ENCODE measurements at places on chromosomes 6 and 20. TPM values are rescaled to one million over a fixed set of nuclear protein-coding genes. Genes with fewer than 3 reads are reported as not detected.

FKBP1C gene
- total RNA-seq = 1.5 TPM

CNBD2 gene
- 3.6 TPM for total RNA-seq

PCSK2 gene
- not detected for total RNA-seq

SOX18 gene
- not detected for total RNA-seq

HLA-DRB5 gene
- 0.52 TPM for total RNA-seq

DNA sequence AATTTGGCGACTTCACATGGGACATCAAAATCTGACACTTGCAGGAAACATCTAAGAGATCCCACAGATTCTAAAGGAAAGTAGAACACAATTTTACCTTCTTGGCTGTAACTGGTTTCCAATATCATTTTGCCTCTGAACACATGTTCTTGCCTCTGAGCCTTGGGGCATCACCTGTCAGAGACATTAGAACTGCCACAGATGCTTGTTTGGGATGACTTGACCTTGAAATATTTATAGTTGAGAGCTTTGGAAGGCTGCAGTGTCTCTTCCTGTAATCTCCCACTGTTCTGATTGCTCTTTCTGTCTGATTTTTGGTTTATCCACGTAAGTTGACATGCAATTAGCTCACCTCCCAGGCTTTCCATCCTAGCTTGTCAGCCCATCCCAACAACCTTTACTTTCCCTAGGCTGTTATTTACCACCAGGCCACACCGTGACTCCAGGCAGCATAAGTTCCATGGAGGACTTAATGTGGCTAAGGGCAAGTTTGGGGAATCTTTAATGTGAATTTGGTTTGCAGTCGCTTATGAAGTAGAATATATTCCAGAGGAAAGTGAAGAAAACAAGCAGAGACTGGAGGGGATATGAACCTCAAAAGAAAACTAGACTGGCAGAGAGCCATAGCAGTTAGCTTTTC, 256.5 kb upstream of the RIN2 start:
- DNase-seq = no peak
- no peaks in the 10 kb centered on the region for H3K27me3 ChIP-seq
- peaks cover 5% of the 10 kb centered on the region for H3K4me1 ChIP-seq

GRCh38 chr6:18055714-18056382, 66.6 kb downstream of the NHLRC1 start:
- no peaks in the 10 kb centered on the region for H3K4me1 ChIP-seq
- DNase-seq = no peak
- no peaks in the 10 kb centered on the region for H3K36me3 ChIP-seq
- H3K27me3 ChIP-seq = peaks cover 15% of the 10 kb centered on the region
- H3K27ac ChIP-seq = no peak overlapping the region
- no peak overlapping the region for H3K4me3 ChIP-seq

GRCh38 chr6:14857501-14857900, 388.4 kb upstream of the JARID2 start:
- peaks cover 3% of the 10 kb centered on the region for H3K36me3 ChIP-seq
- peaks cover 40% of the 10 kb centered on the region for H3K4me1 ChIP-seq
- H3K27ac ChIP-seq = peak overlapping the region; percentile 92
- H3K27me3 ChIP-seq = no peaks in the 10 kb centered on the region

- peak within 1 kb of the TSS; percentile 84 for H3K4me3 ChIP-seq
- H3K4me1 ChIP-seq = peaks cover 14% of the 10 kb centered on the region
- no peaks in the 10 kb centered on the region for H3K36me3 ChIP-seq
- H3K27ac ChIP-seq = peak within 1 kb of the TSS; percentile 67
- peaks cover 25% of the 10 kb centered on the region for H3K27me3 ChIP-seq
- peak; percentile 37 for DNase-seq
Measured at GRCh38 chr6:110357664-110358552, at the start of gene METTL24. Gene METTL24, minus strand, starts transcription at chr6:110358349. Its CDS starts 77 bp downstream, at chr6:110358272.

DNA sequence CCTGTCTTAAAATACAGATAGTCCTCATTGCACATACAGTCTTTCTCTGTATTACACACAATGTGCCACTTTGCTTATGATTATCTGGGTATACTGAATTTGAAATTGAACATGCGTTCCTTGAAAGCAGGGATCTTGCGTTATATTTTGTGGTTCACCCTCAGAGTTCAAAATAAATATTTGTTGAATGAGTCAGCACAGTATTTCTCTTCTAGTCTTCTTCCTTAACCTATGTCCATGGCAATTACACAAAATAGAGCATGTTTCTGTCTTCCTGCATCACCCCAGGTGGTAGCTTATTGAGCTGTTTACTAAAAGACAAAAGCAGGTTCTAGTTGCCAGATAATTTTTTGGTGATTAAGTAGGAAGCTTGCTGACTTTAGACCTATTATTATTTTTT, 272.9 kb upstream of the FERMT1 start:
- peaks cover 5% of the 10 kb centered on the region for H3K27me3 ChIP-seq
- H3K4me3 ChIP-seq = no peak overlapping the region

DNA sequence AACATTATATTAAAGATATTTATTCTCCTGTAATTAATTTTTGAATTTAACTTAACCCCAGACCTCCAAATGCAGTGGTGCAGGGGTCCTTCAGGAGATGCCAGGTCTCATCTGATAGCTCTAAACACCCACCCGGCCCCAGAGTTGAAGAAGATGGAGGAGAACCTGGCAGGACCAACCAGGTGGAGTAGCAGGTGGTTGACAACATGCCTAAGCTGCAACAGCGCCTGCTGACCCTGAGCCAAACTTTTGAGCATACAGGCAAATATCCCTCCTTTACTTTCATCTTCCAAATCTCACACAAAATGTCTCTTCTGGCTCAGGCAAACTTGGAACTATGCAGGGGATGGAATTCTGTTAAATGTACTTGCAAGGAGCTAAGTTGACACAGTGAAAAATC, 145.3 kb upstream of the TCF21 start:
- no peaks in the 10 kb centered on the region for H3K4me1 ChIP-seq
- no peak overlapping the region for H3K27ac ChIP-seq
- no peak for DNase-seq
- H3K4me3 ChIP-seq = no peak overlapping the region
- H3K36me3 ChIP-seq = no peaks in the 10 kb centered on the region

DNA sequence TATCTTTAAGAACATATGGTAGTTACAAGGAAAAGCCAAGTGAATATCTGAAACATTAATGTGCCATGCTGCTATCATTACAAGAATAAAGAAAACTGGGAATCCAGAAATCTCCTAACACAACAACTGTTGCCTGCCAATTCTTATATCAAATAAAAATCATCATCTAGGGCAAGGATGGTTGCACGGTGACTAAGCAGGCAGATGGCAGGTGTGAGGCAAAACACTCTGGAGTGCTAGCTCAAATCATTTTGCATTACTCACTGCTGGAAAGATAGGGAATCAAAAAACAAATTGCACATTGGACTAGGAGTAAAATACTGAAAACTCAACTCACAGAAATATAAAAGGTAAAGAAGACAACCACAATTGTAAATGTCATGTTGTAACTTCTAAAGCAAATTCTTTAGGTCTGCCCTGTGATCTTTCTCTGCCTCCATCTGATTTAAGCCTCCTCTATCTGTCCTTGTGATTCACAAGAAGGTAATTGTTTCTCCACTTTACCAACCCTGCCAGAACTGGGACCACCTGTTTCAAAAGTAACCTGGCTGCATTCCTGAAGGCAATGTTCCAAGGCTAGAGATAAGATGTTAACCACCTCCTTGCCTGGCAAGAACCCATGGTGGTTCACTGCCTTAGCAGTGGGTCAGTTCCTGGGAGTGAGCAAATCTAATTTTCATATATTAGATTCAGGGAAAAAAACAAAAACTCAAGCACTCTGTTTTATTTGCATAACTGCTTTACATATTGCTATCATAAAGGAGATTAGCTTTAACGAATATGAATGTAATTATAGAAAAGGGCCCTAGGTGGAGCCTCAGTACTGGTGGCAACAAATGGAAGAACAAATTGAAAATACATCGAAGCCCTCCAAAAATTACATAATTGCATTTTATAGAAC, 33.1 kb upstream of the LCA5 start:
- H3K36me3 ChIP-seq = no peaks in the 10 kb centered on the region
- peaks cover 4% of the 10 kb centered on the region for H3K4me1 ChIP-seq
- H3K27me3 ChIP-seq = peaks cover 3% of the 10 kb centered on the region
- DNase-seq = no peak

GRCh38 chr20:58712806-58713731, 20.5 kb downstream of the NPEPL1 start:
- no peaks in the 10 kb centered on the region for H3K27me3 ChIP-seq
- no peak overlapping the region for H3K4me3 ChIP-seq
- H3K27ac ChIP-seq = no peak overlapping the region
- no peaks in the 10 kb centered on the region for H3K36me3 ChIP-seq
- DNase-seq = no peak

DNA sequence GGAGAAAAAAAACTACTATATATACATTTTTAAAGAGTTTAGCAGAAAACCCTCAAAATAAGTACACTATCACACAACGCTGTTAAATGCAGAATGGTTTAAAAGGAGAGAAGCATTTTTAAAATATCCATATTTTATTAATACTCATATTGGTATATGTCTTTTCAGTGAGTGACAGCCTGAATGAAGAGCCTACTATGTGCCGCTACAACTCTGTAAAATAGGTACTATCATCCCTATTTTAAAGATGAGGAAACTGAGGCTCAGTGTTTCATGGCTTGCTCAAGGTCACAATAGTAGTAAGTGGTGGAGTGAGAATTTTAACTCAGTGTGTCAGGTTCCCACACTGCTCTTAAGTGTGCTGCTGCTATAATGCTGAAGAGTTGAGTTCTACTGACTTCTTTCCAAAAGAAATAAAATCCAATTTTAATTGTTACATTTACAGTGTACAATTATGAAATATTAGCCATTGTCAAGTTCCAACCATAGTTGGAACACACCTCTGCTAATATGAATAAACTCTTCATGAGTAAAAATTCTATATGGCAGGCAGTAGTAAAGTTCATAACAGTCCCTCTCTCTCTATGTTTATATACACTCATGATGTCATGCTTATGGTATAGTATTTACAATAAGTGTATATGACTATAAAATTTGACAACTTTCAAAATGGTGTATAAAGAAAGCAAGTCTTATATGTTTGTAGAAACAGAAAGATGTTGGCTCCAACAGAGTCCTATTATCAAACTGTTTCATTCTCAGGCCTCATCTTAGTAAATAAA, 3.1 kb downstream of the FAM184A start:
- no peaks in the 10 kb centered on the region for H3K27me3 ChIP-seq
- H3K36me3 ChIP-seq = no peaks in the 10 kb centered on the region
- H3K4me3 ChIP-seq = no peak overlapping the region
- H3K27ac ChIP-seq = peak overlapping the region; percentile 74
- DNase-seq = no peak
- peaks cover 35% of the 10 kb centered on the region for H3K4me1 ChIP-seq

GRCh38 chr6:123309130-123309529, 313.1 kb downstream of the CLVS2 start:
- DNase-seq = no peak
- H3K27me3 ChIP-seq = no peaks in the 10 kb centered on the region
- H3K4me1 ChIP-seq = no peaks in the 10 kb centered on the region
- H3K36me3 ChIP-seq = no peaks in the 10 kb centered on the region
- no peak overlapping the region for H3K4me3 ChIP-seq
- no peak overlapping the region for H3K27ac ChIP-seq

Measured in activated naive CD8-positive, alpha-beta T cell treated with anti-CD3 and anti-CD28 coated beads for 36 hours (primary cell).